ENCODE measurements at places on chromosomes 12 and 14. TPM values are rescaled to one million over a fixed set of nuclear protein-coding genes. Genes with fewer than 3 reads are reported as not detected.

- peak; percentile 39 for DNase-seq
Observed at GRCh38 chr12:76277480-76277879, 70.7 kb downstream of the BBS10 start.

- peak; percentile 47 for DNase-seq
Observed at GRCh38 chr12:120115692-120116440, 687 bp downstream of the RAB35 start.

GRCh38 chr12:132773077-132773955 lies 11.7 kb upstream of the ANKLE2 start:
- no peak for DNase-seq

ASPG gene
- 0.05 TPM for total RNA-seq

DNA sequence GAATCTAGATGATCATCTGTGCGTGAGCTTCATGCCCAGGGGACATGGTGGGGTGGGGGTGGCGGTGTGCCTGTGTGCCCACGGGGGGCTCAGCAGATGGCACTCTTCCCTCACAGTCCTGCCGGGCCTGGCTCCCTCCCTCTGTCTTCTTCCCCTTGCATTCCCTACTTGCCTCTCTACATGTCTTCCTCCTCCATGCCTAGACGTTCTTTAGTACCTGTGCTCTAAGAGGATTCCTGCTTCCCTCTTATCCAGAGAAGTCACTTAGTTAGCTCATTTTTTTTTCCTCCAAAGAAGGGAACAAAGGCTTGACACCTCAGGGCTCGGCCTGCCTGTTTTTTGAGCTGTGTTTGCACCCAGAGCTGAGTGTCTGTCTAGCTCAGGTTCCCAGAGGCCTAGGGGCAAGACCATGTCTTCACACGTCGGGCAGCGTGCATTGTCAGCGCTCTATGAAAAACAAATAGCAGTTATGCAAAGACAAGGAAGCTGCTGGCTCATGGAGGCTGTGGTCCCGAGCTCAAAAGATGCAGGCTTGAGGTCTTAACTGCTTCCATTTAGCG lies 48.8 kb downstream of the NINJ2 start:
- peak; percentile 14 for DNase-seq

TESPA1 gene
- not detected for total RNA-seq

CAND1 gene
- total RNA-seq: 149 TPM

GRCh38 chr12:69469854-69470188 lies 367 bp upstream of the FRS2 start:
- no peak for DNase-seq

- no peak for DNase-seq
Observed at GRCh38 chr12:78824918-78825317, 39.7 kb upstream of the SYT1 start.

GRCh38 chr14:69088586-69088985 lies 64.3 kb downstream of the DCAF5 start:
- DNase-seq: peak; percentile 52

DNA sequence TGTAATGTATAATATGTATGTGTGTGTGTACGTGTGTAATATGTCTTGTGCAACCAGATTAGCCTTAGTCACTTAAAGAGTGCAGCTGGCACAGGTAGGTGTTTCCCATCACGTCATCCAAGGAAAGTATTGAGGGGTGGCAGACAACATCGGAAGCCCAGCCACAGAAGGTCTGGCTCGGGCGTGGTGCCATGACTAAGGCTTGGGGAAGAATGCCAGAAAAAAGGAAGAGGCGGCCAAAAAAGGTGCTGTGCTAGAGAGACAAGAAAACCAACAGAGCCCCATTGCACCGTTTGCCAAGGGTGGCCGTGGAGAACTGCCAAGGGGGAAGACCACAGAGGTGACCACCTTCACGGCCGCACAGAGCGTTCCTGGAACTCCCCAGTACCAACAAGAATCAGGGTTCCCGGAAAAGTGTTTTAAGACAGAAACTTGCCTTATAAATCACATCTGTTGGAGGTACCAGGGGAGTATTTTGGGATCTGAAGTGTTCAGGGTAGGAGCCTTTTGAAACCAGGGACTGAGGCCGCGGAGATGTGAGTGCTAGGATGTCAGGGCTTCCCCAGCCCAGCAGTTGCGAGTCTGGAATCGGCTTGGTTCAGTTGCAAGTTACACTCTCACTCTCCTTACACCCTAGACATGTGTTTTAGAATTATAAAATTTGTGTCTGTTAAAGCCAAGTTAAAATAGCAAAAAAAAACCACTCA lies 131.2 kb upstream of the DYRK2 start:
- DNase-seq: peak; percentile 96

DNA sequence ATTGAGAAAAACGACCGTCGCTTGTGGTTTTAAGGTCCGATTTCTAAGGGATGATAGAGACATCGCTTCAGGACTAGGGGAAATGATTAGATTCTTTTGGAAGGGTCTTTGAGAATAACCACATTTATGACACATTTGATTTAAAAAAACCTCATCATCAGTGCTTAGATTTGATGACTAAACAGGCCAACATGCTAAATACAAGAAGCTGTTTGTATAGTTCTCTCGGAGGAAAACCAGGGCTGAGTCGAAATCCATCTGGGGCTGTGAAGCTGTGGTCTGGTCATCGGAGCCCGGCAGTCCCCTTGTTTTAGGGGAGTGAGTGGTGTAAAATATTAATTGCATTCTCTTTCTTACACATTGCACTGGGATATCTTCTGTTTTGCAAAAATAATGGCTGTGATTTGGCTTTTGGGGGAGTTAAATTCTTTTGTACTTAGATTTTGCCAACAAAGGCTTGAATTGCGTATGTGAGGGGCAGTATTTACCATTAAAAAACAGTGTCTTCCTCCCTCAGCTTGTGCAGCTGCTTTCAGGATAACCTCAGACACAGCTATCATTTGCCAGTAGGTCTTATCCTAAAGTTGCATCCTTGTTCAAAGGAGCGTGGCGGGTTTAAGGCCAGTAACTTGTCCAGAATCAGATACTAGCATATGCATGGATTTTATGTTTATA lies 550 bp downstream of the GNG2 start:
- DNase-seq: no peak

DNA sequence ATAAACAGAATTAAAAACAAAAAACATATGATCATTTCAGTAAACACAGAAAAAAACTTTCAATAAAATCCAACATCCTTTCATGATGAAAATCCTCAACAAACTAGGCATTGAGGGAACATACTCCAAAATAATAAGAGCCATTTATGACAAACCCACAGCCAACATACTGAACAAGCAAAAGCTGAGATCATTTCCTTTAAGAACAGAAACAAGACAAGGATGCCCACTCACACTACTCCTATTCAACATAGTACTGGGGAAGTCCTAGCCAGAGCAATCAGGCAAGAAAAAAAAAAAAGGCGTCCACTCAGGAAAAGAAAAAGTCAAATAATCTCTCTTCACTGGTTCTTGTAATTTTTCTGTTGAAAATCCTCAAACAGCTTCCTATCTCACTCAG lies 30.1 kb downstream of the MRPL42 start:
- no peak for DNase-seq

DNA sequence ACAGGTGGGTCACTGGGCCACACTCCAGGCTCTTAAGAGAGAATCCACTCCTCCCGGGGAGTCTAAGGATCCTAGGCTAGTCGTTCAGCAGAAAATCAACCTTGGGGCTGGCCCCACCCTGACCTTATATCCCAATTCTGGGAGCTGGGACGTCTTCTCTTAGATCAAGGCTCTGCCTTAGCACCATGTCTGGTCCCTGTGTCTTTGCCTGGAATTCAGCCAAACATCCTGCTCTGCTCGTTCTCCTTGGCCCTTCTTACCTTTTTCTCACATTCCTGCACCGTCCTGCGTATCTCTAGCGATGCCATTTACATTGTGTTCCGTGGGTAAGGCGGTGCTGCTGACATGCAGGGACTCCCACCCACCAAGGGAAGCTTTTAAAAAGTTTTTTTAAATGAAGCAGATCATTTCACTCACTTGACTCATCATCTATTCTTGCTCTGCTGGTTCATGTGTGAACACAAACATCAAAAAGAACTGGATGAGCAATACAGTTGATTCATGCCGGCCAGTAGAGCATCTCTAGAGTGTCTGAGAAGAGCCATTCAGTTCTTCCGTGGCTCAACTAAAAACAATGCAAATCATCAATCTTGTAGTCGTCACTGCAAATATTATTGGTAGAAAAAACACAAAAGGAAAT lies 50.2 kb downstream of the KCNK13 start:
- peak; percentile 49 for DNase-seq

DDX47 gene
- 47.0 TPM for total RNA-seq

- DNase-seq: no peak
Observed at GRCh38 chr14:104425763-104426646, 153.6 kb upstream of the C14orf180 start.

- DNase-seq: peak; percentile 66
Observed at GRCh38 chr12:49198431-49199155, 9.7 kb upstream of the TUBA1A start.

DNA sequence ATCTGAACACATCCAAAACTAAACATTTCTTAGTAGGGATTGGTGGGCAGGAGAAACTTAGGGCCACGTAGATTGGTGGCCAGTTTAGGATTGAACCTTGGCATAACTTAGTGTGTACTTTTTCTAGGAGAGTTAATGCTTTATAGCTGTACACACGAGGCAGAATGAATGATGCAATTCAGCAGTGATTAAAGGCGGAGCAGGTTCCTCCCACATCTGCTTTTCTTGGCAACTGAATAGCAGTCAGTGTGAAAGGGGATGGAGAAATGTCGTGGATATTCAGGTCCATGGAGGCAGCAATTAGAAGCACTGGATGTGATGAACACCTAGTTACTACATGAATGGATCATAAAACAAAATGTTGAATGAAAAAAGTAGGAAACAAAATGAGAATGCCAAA lies 493.8 kb downstream of the FUT8 start:
- DNase-seq: peak; percentile 42

DNA sequence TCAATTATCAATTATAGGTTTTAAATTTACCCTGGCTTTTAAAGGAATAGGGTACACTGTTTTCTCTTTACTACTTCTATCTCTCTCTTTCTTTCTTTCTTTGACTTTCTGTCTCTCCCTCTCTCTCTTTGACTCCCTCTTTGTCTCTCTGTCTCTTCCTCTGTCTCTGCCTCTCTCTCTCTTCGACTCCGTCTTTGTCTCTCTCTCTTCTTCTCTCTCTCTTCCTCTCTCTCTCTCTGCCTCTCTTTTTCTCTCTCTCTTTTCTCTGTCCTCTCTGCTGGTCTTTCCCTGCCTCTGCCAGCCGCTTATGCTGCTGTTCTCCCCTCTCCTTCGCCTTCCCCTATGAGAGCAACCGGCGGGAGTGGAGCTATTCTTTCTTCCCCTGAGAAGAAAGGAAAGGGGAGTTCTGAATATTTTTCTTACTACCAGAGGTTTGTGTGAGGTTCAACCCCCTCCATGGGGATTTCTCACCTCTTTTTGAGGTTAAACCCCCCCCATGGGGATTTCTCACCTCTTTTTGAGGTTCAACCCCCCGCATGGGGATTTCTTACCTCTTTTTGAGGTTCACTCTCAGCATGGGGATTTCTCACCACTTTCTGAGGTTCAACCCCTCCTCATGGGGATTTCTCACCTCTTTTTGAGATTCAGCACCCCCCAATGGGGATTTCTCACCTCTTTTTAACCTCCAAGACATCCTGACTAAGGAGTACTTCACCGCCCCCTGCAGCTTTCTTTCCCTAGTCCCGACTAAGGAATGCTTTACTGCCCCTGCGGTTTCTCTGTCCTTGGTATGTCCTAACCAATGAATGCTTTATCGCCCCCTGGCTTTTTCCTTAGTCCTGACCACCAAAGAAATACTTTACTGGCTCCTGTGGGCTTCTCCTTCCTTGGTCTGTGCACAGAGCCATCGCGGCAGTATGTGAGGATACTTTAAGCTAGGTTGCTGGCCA lies 27.4 kb upstream of the DDHD1 start:
- DNase-seq: peak; percentile 4

GRCh38 chr14:89144642-89145041 lies 272.4 kb downstream of the FOXN3 start:
- no peak for DNase-seq

GRCh38 chr12:82650627-82651337 lies 35.9 kb upstream of the TMTC2 start:
- peak; percentile 94 for DNase-seq

GRCh38 chr14:97331526-97331925 lies 534.3 kb downstream of the VRK1 start:
- no peak for DNase-seq

CDKL1 gene
- 14.3 TPM for total RNA-seq

RAB15 gene
- total RNA-seq: 0.66 TPM

TGFB3 gene
- 1.1 TPM for total RNA-seq

- no peak for DNase-seq
Observed at GRCh38 chr12:45775964-45776363, 46.5 kb downstream of the ARID2 start.

DNA sequence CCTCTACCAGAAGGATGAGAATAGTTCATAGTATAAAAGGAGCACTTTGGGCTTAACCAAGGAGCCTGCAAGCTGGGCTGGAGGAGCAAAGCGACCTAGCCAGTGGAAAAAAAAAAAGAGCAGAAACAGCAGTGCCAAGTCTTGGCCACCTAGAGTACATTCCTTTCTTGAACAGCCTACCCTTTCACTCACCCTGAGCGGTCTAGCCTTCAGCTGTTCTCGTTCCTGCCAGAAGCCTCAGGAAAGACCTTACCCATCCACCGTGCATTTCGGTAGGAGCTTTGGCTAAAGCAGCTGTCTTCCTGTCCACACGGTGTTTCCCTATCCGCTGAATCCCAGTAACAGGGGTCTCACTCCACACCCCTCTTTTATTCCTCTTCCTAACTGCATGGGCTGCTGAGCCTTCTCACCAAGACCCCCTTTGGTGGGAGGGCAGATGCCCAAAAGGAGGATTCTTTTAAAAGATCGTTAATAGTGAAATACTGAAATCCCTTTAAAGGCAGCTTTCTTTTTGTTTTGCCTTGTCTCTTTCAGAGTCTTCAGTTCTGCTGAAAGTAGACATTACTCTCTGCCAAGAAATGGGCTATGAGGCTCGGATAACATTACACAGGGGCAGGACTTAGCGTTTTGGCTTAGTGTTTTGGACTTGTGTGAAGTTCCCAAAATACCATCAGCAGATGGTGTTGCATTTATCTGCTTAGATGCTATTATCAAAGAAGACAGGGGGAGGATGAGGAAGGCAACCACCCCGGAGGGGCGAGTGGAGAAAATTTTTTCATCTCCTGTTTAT lies 88.5 kb upstream of the METAP2 start:
- DNase-seq: peak; percentile 43

GRCh38 chr12:52043386-52044212 lies 7.6 kb upstream of the NR4A1 start:
- DNase-seq: no peak

STON2 gene
- 23.5 TPM for total RNA-seq

- no peak for DNase-seq
Observed at GRCh38 chr12:66699738-66700482, 21.0 kb upstream of the GRIP1 start.

DPF3 gene
- total RNA-seq: 2.1 TPM
